ENCODE measurements at places on chromosomes 16 and 17. TPM values are rescaled to one million over a fixed set of nuclear protein-coding genes. Genes with fewer than 3 reads are reported as not detected.

GRCh38 chr17:51647826-51648225 lies 387.5 kb downstream of the UTP18 start:
- no peak for DNase-seq

DNA sequence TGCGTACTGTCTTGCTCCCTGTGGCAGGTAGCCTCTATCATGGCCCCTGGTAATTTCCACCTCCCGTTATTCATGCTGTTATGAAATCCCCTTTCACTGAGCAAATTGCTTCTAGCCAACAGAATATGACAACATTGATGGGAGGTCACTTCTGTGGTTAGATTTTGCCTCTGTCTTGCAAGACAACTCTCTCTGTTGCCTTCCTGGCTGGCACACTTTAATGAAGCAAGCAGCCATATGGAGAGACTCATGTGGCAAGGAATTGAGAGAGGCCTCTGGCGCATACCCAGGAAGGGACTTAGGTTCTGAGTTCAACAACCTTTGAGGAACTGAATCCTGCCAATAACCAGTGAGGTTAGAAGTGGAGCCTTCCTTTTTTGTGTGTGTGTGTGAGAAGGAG lies 51.8 kb upstream of the GPRC5B start:
- no peak for DNase-seq

DNA sequence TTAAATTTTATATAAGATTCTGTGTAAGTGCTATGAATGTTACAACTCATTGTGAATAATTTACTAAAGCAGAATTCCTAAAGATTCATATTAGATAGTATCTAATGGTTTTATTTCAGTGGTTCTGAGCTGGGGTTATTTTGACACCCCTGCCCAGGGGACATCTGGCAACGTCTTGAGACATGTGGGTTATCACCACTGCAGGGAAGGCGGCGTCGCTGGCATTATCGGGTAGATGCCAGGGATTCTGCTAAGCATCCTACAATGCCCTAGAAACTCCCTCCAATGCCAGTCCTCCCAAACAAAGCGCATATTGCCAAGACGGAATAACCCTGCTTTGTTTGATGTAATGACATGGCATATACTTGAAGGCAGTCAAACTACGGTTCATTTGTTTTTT lies 372.3 kb upstream of the ZFHX3 start:
- DNase-seq: no peak

DNA sequence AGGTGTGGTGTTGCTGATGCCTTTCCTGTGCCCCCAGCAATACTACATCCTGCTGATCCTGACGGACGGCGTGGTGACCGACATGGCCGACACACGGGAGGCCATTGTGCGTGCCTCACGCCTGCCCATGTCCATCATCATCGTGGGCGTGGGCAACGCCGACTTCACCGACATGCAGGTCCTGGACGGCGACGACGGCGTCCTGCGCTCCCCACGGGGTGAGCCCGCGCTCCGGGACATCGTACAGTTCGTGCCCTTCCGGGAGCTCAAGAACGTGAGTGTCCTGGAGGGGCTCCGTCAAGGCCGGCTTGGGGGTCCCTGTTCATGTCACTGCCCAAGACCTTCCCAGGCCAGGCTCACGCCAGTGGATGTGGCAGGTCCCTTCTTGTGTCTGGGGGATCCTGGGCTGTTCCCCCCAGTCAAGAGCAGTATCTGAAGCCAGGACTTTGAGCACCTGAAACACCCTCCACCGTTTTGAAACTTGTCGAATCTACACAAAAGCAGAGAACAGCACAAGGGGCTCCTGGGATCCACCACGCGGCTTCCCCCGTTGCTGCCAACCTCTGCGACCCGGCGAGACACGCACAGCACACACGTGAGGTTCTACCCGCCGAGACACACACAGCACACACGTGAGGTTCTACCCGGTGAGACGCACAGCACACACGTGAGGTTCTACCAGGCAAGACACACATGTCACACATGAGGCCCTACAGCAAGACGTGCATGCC lies 17.9 kb upstream of the DPEP1 start:
- no peak for DNase-seq

GRCh38 chr17:51685287-51685909 lies 425.1 kb downstream of the UTP18 start:
- no peak for DNase-seq

DNA sequence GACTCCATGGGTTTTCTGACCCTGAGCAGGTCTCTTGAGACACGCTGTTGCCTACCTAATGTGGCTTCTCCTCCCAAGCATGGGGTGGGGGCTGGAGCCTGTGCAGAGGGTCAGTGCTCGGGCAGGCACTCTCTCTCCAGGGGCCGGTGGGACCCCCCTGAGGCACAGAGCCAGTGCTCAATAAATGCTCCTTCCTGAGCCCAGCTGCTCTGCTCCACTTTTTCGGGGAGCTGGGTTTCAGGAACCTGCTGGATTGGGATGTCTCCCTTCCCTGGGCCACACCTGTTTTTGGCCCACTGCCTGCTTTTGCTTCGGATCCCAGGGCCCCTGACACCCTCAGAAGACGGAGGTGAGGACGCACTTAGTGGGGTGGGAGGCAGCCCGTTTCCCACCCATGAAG lies 1.3 kb upstream of the TRIM65 start:
- no peak for DNase-seq

- no peak for DNase-seq
These were observed 49.3 kb upstream of the TNRC6C start for GRCh38 chr17:77909236-77909635.

GRCh38 chr17:70677783-70678647 lies 508.7 kb downstream of the KCNJ2 start:
- no peak for DNase-seq

- no peak for DNase-seq
These were observed 6.5 kb downstream of the IRX5 start for GRCh38 chr16:54936979-54937670.

DNA sequence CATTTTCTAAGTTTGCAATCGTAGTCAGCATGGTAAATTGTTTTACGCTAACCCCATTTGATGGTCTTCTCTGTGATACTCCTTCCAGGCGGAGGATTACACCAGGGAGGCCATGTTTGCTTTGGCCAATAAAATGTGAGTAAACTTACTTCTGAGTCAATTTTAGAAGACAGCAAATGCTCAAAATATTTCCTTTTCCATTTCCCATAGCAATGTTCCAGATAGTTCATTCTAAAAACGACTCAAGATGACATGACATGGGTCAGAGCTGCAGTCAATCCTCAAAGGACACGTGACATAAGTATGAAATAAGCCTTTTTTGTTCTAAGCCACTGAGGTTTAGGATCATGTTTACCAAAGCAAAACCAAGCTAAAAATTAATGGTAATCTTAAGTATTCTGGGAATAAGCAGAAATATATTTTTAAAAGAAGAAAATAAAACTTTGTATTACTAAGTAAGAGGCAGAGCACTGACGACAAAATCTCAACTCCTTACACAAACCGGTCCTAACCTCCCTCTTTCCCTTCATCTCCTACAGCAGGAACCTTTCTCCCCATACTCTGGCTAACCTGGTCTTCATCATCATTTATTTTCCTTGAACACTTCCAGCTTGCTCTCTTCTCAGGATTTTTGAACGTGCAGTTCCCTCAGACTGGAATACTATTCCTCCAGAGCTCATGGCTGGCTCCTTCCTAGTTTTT lies 266.2 kb downstream of the CEP112 start:
- no peak for DNase-seq

GRCh38 chr16:78443542-78444364 lies 344.3 kb downstream of the WWOX start:
- DNase-seq: no peak

DNA sequence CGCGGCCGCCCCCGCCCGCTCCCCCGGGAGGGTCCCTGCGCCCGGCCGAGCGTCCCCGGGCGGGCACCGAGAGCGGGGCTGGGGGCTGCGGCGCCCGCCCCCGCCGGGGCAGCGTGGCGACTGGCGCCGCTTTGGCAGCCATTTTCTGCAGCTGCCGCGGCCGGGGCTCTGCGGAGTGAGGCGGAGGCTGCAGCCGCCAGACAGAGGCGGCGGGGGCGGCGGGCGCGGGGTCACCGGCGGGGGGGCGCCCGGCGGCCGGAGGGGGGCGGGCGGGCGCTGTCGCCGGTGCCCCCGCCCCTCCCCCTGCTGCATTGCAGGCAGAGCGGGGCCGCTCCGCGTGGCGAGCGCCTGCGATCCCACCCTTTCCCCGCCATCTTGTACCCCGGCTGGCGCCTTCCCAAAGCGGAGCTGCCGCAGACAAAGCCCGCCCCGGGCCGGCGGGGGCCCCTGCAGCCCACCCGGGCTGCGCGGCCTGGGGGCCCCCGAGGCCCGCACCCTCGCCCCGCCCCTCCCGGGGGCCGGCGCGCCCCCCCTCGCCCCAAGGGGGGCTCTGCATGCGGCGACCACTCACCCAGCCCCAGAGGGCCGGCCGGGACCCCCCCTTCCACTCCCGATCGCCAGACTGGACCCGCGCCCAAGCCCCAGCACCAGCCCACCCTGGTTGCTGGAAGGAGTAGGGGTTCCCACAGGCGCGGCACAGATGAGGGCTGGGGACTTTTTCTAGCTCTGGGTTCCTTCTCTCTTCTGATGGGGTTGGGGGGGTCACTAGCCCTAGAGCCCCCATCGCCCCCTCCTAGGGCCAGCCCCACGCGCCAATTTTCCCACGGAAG lies 16.6 kb upstream of the CBX8 start:
- peak; percentile 52 for DNase-seq

- DNase-seq: no peak
These were observed 252.8 kb upstream of the PMFBP1 start for GRCh38 chr16:72424757-72425156.

DNA sequence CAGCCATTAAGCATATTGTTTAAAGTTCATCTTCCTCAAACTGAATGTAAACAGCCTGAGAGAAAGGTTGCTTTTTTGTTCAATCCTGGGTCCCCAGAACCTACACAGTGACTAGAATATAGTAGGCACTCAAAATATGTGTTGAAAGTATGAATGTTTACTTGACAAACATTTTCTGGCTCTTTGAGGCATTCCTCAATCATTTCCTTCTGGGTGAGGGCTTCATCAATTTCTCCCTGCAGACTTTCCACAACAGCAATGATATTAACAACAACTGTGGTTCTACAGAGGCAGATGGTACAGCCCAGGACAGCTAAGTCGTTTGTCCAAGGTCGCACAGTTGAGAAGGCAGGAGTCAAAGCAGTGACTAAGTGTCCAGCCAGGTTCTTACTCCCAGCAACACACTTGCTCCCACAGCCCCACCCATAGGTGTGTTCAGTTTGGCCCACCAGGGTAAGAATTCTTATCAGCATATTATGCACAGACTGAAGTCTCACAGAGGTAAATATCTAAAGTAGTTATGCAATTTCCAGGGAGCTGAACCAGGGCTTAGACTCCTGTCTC lies 61.1 kb downstream of the HS3ST3B1 start:
- DNase-seq: no peak

GRCh38 chr17:80605326-80606066 lies 60.9 kb downstream of the RPTOR start:
- no peak for DNase-seq

The HOXB3 gene
- 43.4 TPM for total RNA-seq

The CDC42EP4 gene
- 75.9 TPM for total RNA-seq

The ZPBP2 gene
- total RNA-seq: not detected

The CLCN7 gene
- 59.8 TPM for total RNA-seq

The GFAP gene
- total RNA-seq: not detected

The BAIAP3 gene
- 14.6 TPM for total RNA-seq

Measured in mucosa of descending colon (tissue), 3 donors.